ENCODE measurements at places on chromosomes 4 and X. TPM values are rescaled to one million over a fixed set of nuclear protein-coding genes. Genes with fewer than 3 reads are reported as not detected.
A peak's percentile ranks its signal among the peaks of the same experiment; 100 is the strongest.

GRCh38 chr4:16334601-16335000, 108.3 kb upstream of the TAPT1 start:
- DNase-seq, result no peak
- H3K27ac ChIP-seq, result no peak overlapping the region
- no peaks in the 10 kb centered on the region for H3K27me3 ChIP-seq
- H3K4me3 ChIP-seq, result no peak overlapping the region
- H3K36me3 ChIP-seq, result no peaks in the 10 kb centered on the region

GRCh38 chr4:76696109-76696508, 201.8 kb downstream of the SOWAHB start:
- no peaks in the 10 kb centered on the region for H3K36me3 ChIP-seq
- no peak overlapping the region for H3K27ac ChIP-seq
- peaks cover 13% of the 10 kb centered on the region for H3K4me1 ChIP-seq

- no peak overlapping the region for H3K27ac ChIP-seq
- no peaks in the 10 kb centered on the region for H3K36me3 ChIP-seq
- no peak for DNase-seq
Observed at GRCh38 chrX:48533165-48533564, 6.3 kb upstream of the TBC1D25 start.

GRCh38 chr4:11424856-11425255, 3.8 kb downstream of the HS3ST1 start:
- H3K4me3 ChIP-seq, result no peak overlapping the region
- no peak for DNase-seq
- peaks cover 6% of the 10 kb centered on the region for H3K4me1 ChIP-seq
- H3K36me3 ChIP-seq, result no peaks in the 10 kb centered on the region
- H3K27ac ChIP-seq, result no peak overlapping the region

- peak; percentile 33 for DNase-seq
- peaks cover 12% of the 10 kb centered on the region for H3K4me1 ChIP-seq
- H3K4me3 ChIP-seq, result peak overlapping the region; percentile 71
- H3K27ac ChIP-seq, result peak overlapping the region; percentile 56
Observed at GRCh38 chr4:183182873-183183725, 84.0 kb downstream of the WWC2 start.

DNA sequence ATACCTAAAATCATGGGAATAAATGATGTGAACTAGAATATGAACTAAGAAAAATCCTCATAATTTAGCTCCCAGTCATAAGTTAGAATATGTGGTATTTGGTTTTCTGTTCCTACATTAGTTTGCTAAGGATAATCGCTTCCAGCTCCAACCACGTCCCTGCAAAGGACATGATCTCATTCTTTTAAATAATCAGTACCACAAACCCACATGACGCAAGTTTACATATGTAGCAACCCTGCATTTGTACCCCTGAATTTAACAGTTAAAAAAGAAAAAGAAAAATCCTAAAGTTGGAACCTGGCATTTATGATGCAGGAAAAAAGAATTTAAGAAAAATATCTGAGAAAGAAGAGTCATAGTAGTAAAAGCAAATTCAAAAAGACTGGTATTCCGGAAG, 13.3 kb downstream of the UBA6 start:
- no peaks in the 10 kb centered on the region for H3K36me3 ChIP-seq
- H3K4me3 ChIP-seq, result no peak overlapping the region
- H3K27me3 ChIP-seq, result no peaks in the 10 kb centered on the region
- DNase-seq, result no peak
- H3K27ac ChIP-seq, result no peak overlapping the region
- H3K4me1 ChIP-seq, result no peaks in the 10 kb centered on the region

DNA sequence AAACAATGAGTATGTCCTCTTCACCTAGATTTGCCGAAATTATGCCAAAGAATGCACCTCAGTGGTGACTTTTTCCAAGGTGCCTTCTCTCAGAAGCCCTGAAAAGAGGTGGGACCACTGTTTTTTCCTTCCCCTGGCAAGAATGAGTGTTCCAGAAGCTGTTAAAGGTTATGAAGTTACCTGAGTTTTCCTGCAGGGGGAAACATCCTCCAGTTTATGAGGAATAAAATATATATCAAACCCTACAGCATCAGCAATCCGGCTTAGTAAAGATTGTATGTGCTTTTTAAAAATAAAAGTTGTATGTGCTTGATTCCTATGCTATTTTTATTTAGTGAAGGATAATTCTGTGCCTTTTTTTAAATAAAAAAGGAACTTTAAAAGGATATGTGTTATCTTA, 73.3 kb downstream of the RBM46 start:
- no peak overlapping the region for H3K4me3 ChIP-seq
- H3K27ac ChIP-seq, result no peak overlapping the region
- no peak for DNase-seq
- H3K27me3 ChIP-seq, result no peaks in the 10 kb centered on the region
- H3K4me1 ChIP-seq, result no peaks in the 10 kb centered on the region

GRCh38 chrX:104189837-104190236, 23.6 kb downstream of the FAM199X start:
- no peaks in the 10 kb centered on the region for H3K36me3 ChIP-seq
- no peak overlapping the region for H3K4me3 ChIP-seq
- no peaks in the 10 kb centered on the region for H3K4me1 ChIP-seq
- no peaks in the 10 kb centered on the region for H3K27me3 ChIP-seq

DNA sequence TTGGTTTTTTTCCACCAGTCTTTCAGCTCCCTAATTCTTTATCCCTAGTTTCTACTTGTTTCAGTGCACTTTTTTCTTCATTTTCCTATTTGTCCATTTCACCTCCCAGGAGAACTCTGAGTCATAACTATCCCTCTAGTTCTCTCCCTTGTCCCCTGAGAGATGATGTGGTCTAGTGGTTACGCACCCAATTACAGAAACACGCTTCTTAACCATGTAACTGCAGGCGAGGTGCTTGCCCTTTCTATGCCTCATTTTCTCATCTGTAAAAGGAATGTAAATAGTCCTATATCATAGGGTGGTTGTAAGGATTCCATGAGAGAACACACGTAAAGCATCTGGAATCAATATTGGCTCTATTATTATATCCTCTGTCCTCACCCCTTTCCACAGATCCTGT, 8.8 kb upstream of the GRPR start:
- no peaks in the 10 kb centered on the region for H3K27me3 ChIP-seq
- no peaks in the 10 kb centered on the region for H3K4me1 ChIP-seq
- H3K36me3 ChIP-seq, result no peaks in the 10 kb centered on the region
- H3K27ac ChIP-seq, result no peak overlapping the region
- H3K4me3 ChIP-seq, result no peak overlapping the region

GRCh38 chr4:73308286-73308685, 49.7 kb upstream of the ANKRD17 start:
- DNase-seq, result no peak
- H3K27me3 ChIP-seq, result no peaks in the 10 kb centered on the region
- no peak overlapping the region for H3K27ac ChIP-seq
- H3K36me3 ChIP-seq, result no peaks in the 10 kb centered on the region
- no peaks in the 10 kb centered on the region for H3K4me1 ChIP-seq
- no peak overlapping the region for H3K4me3 ChIP-seq

DNA sequence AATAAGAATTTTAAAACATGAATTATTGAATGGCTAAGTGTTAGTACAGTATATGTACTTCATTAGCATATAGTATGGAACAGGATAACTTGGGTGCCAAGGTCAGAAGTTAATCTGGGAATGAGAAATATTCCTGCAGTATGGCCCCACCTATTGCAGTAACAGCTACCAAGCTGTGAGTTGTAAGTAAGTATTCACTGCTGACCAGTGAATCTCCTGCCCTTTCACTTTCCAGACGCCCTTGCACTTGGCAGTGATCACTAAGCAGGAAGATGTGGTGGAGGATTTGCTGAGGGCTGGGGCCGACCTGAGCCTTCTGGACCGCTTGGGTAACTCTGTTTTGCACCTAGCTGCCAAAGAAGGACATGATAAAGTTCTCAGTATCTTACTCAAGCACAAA, 105.1 kb downstream of the NFKB1 start:
- no peaks in the 10 kb centered on the region for H3K36me3 ChIP-seq
- DNase-seq, result no peak
- H3K27me3 ChIP-seq, result peaks cover 3% of the 10 kb centered on the region
- no peak overlapping the region for H3K4me3 ChIP-seq

DNA sequence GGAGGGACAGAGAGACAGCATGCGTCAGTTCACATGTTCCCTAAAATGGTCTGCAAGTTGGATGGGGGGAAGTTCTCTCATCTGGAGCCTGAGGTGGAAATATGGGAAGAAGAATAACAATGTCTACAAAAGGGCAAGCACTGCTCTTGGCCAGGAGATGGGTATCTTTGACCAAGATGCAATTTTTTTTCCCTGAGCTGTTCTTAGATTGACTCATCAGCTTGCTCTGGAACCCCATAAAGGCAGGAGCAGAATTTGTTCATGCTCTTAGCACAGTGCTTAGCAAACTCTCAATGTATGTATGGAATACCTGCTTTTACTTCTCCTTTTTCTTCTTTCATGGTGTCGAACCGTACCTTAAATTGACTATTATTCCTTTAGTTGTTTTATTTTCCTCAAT, 90.5 kb upstream of the ZNF827 start:
- DNase-seq, result no peak
- peaks cover 7% of the 10 kb centered on the region for H3K36me3 ChIP-seq
- H3K4me1 ChIP-seq, result peaks cover 6% of the 10 kb centered on the region

DNA sequence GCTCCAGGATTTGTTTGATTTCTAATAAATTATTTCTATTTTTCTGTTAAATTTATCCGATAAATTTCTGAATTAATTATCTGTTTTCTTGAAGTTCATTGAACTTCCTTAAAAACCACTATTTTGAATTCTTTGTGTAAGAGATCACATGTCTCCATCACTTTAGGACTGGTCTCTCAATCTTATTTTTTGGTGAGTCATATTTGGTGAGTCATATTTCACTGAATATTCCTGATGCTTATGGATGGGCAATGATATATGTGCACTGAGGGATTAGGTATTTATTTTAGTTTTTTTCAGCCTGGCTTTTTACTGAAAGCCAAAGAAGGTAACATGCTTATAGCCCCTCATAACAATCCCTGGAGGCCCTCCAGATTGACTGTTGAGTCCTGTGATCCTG, 48.5 kb upstream of the IL15 start:
- no peaks in the 10 kb centered on the region for H3K4me1 ChIP-seq
- H3K27ac ChIP-seq, result no peak overlapping the region

DNA sequence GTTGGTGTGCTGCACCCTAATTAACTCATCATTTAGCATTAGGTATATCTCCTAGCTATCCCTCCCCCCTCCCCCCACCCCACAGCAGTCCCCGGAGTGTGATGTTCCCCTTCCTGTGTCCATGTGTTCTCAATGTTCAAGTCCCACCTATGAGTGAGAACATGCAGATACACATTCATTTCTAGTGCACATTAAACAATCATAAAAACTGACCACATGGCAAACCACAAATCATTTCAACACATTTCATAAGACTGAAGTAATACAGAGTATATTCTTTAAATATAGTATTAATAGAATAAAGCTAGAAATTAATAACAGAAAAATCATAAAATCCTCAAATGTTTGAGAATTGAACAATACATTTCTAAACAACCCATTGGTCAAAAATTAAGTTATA, 34.1 kb downstream of the PRKG2 start:
- no peak overlapping the region for H3K27ac ChIP-seq
- no peak for DNase-seq
- peaks cover 4% of the 10 kb centered on the region for H3K36me3 ChIP-seq
- H3K27me3 ChIP-seq, result no peaks in the 10 kb centered on the region
- H3K4me3 ChIP-seq, result no peak overlapping the region

DNA sequence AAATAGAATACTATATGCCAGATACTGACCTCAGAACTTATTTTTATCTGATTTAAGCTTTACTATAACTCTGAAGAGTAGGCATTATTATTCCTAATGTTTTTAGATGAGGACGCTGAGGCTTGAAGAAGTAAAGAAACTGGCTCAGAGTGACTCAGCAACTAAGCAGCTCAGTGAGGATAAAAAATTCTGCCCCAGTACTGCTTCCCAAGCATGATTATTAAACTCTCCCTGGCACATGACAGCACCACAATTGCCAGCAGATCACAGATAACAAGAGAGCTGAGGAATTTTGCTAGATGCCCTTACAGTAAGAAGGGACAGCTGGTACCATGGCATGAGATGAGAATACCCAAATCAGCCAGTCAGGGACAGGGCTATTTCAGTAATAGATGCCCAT, 219.4 kb downstream of the NKX6-1 start:
- no peak overlapping the region for H3K27ac ChIP-seq
- no peaks in the 10 kb centered on the region for H3K27me3 ChIP-seq

SYNPO2 gene
- total RNA-seq, result 2.9 TPM

CRMP1 gene
- total RNA-seq, result 947 TPM

ITGB1BP2 gene
- 7.8 TPM for total RNA-seq

BTK gene
- 1.1 TPM for total RNA-seq

ETDB gene
- not detected for total RNA-seq

CXCL13 gene
- total RNA-seq, result not detected
